Trophoblast cell (in vitro differentiated cells and primary cell): ENCODE measurements at places on chromosomes 11 and 22.
A peak's percentile ranks its signal among the peaks of the same experiment; 100 is the strongest.

GRCh38 chr11:16883174-16883573 is 131.0 kb downstream of the PLEKHA7 start:
- H3K27ac ChIP-seq, result peak overlapping the region; percentile 27
- no peaks in the 10 kb centered on the region for H3K27me3 ChIP-seq

GRCh38 chr22:48332438-48333322 is 1495.0 kb downstream of the BRD1 start:
- H3K27ac ChIP-seq, result no peak overlapping the region
- no peaks in the 10 kb centered on the region for H3K36me3 ChIP-seq
- DNase-seq, result no peak
- no peaks in the 10 kb centered on the region for H3K27me3 ChIP-seq
- peaks cover 5% of the 10 kb centered on the region for H3K4me1 ChIP-seq
- peak overlapping the region; percentile 41 for H3K4me3 ChIP-seq

DNA sequence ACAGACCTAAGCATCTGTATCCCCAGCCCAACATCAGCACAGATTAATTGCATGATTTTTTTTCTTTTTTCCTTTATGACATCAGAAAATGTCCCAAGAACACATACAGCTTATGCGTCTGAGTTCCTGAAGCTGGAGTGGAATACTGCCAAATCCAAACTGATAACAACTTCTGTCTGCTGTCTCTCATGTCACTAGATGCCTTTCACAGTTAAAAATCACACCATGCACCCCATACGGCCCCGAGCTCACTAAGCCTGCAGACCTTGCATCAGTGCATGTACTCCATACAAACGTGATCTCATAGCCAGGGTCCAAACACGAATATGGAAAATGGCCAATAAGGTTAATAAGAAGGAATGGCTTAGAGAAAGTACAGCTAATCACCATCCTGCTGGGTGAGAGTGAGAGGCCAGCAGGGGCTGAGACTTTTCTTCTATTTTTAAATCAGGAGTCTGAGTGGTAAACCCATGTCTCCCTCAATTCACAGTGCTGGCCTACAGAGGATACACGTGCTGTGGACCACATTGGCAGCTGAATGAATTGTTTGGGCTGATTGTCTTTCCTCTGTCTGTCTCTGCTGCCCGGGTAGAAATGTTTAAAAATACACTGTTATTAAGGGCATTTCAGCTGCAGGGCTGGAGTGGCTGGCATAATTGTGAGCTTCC is 350.6 kb upstream of the RAG2 start:
- no peaks in the 10 kb centered on the region for H3K27me3 ChIP-seq
- no peak overlapping the region for H3K4me3 ChIP-seq

- no peaks in the 10 kb centered on the region for H3K27me3 ChIP-seq
- no peak overlapping the region for H3K27ac ChIP-seq
- no peak overlapping the region for H3K4me3 ChIP-seq
- no peak for DNase-seq
- H3K36me3 ChIP-seq, result no peaks in the 10 kb centered on the region
- H3K4me1 ChIP-seq, result peaks cover 3% of the 10 kb centered on the region
These were observed 143.0 kb downstream of the TMEM135 start for GRCh38 chr11:87180742-87181141.

GRCh38 chr22:29048822-29049654 is 12.6 kb downstream of the C22orf31 start:
- no peak for DNase-seq
- no peak overlapping the region for H3K27ac ChIP-seq
- peaks cover 50% of the 10 kb centered on the region for H3K36me3 ChIP-seq
- peaks cover 3% of the 10 kb centered on the region for H3K4me1 ChIP-seq
